Endodermal cell (in vitro differentiated cells): ENCODE measurements at places on chromosomes 4 and X. TPM values are rescaled to one million over a fixed set of nuclear protein-coding genes. Genes with fewer than 3 reads are reported as not detected.

The ODAM gene
- total RNA-seq: not detected in 2 replicates

The SMARCA1 gene
- 73.6 to 83.3 TPM (median 81.7 TPM) in 3 replicates for total RNA-seq

The RIPPLY1 gene
- not detected in 2 replicates for total RNA-seq

The GAGE12J gene
- total RNA-seq: not detected in 2 replicates

DNA sequence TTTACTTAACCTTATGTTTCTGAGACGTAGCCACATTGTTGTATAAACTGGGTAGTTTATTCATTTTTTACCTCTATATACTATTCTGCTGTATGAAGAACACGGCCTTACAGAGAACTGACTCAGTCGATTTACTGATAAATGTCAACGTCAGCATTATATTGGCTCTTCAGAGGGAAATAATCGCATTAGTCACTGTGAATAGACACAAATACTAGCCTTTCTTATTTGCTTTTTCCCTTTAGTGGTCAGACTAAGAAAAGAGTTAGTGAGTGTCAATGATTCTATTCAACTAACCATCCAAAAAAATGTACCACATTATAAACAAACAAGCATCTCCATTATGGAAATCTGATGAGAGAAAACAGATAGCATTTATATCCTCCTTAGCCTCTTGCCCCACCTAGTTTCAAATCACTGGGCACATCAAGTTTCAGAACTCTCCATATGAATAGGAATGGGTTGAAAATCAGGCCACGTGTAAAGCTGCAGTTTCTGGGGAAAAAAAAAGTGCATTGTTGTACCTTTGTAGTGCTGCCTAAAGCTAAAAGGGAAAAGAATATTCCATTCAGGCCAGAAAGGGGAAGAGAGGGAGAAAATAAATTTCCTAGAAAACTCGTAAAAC lies 146.7 kb upstream of the VCX3A start:
- DNase-seq: no peak

GRCh38 chr4:8514391-8514790 lies 65.8 kb upstream of the GPR78 start:
- no peak for DNase-seq

DNA sequence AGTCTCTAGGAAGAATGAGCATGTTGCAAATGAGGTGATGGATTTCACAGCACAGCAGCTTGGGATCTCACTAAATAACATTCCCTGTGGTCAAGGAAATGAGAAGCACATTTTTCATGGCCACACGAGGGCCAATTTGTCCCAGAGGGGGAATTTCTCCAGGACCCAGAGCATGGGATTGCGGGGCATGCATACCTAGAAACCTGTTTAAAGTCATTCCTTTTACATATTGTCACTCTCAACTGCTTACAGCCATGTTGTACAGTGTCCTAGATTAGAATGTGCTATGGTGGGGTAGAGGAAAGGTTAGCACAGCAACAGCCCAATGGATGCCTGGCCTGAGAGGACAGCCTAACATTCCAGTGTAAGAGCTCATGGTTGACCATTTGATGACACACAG lies 37.4 kb upstream of the NLGN4X start:
- no peak for DNase-seq

GRCh38 chr4:172898715-172899114 lies 269.9 kb upstream of the GALNT7 start:
- DNase-seq: no peak

DNA sequence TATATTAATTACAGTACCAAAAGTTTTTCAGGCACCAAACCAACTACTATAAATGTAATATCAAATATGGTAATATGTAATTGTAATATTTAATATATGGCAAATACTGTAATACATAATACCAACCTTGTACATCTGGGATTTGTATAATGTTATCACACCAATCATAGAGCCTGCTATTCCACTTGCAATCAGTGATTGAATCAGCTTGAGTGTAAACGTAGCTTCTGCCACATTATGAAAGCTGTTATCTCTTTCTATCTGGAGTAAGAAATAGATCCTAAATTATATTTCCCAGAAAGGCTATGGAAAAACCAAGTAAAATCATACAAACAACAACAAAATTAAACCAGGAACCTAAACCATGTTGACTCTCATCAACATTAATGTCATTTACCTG lies 24.7 kb upstream of the NEUROG2 start:
- DNase-seq: no peak

- no peak for DNase-seq
Observed at GRCh38 chrX:10231461-10231860, 74.7 kb downstream of the CLCN4 start.

DNA sequence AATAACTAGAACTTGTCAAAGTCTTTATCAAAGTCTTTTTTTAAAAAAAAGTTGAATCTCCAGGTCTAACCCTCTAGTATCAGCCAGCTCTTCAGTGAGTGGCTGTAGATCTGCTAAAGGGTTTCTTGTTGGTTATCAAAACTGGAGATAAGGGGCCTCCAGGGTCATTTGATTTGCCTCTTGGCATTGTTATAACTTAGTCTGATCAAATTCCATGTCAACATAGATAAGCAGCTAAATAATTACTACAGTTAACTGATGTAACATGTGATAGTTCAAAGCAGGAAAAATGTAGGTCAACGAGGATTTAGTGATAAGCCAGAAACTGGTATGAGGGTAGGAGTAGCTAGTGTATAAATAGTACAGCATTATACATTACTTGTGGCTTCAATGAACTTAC lies 465.1 kb downstream of the PDHA2 start:
- no peak for DNase-seq

- no peak for DNase-seq
Observed at GRCh38 chr4:174420316-174420715, 102.0 kb downstream of the HPGD start.
